Urothelium cell line (cell line): ENCODE measurements at places on chromosomes 4 and X.

DNA sequence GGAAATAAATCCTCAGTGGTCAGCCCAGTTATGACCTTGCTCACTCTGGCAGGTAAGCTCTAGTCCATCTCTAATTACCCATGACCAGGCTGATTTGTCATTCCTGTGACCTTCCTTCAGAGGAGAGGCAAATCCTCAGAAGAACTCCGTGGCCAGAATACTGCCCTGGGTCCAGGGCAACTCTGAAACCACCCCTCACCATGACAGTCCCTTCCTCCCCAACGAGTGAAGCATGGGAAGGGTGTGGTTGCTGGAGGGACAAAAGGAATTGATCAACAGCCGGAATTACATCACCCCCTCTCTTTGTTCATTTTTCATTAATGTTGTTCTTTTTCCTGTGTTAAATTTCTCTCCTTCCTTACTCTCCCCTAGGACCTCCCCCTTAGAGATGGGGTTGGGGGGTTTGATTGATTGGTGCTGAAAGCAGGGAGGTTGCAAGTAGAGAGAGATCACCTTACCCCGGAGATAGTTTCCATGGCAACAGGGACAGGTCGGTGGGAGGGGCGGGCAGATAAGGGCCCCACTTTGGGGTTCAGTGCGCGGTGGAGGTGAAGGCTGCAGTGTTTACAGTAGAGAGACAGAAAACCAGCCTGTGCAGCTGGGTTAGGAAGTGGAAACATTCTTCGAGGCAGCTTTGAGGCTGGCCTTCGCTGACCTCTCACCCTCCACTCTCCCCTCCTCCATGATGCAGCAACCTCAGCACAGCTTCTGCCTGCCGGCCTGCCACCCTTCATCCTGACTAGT, 647.4 kb downstream of the BCOR start:
- DNase-seq: no peak

DNA sequence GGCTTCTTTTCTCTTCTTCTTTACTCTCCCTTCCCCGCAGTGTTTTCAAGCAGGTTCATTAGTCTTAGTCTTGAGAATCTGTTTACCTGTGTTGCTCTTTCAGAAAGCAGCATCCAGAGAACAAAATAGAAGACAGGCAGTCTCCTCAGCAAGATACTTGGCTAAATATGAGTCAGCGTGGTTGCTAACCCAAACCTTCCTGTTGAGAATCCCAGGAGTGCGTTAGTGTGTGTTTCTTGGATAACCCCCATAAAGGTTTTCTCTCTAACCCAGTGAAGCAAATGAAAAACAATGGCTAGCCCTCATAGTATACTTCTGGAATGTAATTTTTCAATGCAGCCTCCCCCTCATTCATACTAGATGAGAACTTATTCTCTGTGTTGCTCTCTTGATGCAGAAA, 41.1 kb downstream of the BMPR1B start:
- no peak for DNase-seq

GRCh38 chrX:70446380-70447350, 2.0 kb downstream of the DLG3 start:
- no peak for DNase-seq

- DNase-seq: no peak
These were observed 43.5 kb downstream of the SRPX2 start for GRCh38 chrX:100687546-100687945.

GRCh38 chrX:41666251-41666650, 22.5 kb upstream of the GPR34 start:
- DNase-seq: no peak

DNA sequence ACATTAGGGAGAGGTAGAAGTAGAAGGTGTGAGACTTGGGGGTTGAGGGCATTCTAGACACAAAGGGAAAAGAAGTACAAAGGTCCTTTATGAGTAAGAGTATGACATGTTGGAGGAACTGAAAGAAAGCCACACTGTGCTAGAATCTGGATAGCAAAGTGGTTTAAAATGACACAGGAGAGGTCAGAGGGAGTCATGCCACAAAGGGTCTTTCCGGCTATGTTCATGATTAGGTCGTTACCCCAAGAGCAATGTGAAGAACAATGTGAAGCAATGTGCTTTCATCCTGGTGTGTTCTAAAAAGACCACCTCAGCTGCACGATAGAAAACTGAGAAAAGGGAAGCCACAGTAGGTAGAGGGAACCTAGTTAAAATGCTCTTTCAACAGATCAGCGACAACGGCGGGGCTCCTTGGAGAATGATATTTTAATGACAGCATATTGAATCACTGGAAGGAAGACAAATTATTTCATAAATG, 29.2 kb downstream of the SMIM14 start:
- DNase-seq: no peak

DNA sequence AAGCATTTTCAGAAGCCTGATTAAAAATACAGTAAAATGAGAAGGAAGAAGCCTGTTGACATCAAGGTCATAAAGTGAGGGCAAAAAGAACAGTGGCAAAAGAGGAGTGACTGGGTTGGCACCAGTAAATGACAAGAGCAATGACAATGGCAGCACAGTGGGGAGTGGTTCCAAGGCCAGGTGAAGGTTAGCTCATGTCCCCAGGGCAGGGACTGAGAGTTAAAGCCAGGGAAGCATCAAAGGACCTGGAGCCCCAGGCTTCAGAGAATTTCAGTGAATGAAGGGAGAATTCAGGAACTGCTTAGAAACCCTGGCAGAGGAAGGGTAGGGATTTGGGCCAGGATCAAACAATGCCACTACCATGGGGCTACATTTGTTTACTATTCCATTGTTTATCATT, 8.8 kb upstream of the PIGA start:
- no peak for DNase-seq

GRCh38 chr4:20020056-20020455, 231.6 kb upstream of the SLIT2 start:
- DNase-seq: no peak

DNA sequence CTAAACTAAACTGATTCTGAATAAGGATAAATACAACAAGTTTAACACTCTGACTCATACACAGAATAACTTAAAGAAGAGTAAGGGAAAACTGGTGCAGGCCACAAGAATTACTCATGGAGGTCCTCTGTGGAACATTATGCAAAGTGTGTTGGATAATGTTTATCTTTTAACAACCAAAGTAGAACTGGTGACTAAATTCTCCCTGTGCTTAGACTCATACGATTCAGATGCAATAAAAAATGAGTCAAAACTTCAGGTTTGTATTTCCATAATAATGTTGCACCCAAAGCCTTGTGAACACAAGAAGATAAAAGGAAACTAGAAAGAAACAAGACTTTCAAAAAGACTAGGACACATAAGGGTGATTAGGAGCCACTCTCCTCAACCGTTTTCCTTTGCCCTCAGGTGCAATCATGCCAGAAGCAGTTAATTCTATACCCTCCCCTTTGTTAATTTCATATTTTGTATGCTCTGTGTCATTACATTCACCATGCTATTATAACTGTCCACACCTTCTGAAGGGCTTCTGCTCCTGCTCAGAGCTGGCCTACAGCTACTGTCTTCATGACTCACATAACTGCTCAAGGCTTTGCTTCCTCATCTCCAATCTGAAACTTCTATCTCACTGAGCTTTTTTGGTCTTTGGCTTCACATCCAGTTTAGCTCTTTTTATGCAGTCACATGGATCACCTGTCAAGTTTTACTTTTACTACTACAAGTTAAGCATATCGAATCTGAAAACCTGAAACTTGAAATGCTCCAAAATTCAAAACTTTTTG, 60.2 kb downstream of the KCNIP4 start:
- peak; percentile 5 for DNase-seq

- no peak for DNase-seq
These were observed 42.0 kb upstream of the IGSF1 start for GRCh38 chrX:131331152-131331551.

DNA sequence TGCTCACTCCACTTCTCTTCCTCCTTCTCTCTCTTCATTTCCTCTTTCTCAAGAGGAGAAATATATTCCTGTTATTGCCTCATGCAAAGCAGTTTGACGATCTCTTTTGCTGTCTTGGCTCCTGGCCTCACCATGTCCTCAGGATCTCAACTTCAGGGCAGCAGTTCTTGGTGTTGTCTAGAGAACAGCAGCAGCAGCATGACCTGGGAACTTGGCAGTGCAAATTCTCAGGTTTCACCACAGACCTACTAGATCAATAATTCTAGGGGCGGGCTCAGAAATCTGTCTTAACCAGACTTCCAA, 193.4 kb upstream of the EDNRA start:
- no peak for DNase-seq

DNA sequence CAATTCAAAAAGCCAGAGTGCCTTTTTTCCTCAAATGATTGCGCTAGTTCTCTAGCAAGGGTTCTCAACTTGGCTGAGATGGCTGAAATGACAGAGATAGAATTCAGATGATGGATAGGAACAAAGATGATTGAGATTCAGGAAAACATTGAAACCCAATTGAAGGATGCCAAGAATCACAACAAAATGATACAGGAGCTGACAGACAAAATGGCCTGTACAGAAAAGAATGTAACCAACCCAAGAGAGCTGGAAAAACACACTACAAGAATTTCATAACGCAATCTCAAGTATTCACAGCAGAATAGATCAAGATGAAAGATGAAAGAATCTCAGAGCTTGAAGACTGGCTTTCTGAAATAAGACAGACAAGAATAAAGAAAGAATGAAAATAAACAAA, 51.7 kb upstream of the MMAA start:
- no peak for DNase-seq

GRCh38 chrX:130575831-130576389, 174.1 kb downstream of the RBMX2 start:
- DNase-seq: peak; percentile 7

DNA sequence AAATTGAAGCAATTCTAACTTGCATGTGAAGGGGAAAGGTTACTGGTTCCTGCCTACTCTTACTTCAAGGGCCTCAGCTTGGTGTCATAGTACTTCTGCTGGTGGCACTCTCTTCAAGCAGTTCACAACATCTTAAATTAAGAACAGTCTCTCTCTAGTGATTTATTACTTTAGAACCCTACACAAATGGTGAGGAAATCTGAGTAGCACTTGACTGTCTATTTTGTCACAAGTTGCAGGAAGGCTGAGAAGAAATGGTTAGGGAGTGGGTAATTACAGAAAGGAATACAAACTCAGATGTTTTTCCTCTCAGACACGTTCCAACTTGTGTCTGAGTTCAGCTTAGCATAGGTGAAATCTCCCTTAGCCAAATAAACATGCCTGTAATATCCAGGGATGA, 242.3 kb upstream of the GRIA3 start:
- DNase-seq: no peak

DNA sequence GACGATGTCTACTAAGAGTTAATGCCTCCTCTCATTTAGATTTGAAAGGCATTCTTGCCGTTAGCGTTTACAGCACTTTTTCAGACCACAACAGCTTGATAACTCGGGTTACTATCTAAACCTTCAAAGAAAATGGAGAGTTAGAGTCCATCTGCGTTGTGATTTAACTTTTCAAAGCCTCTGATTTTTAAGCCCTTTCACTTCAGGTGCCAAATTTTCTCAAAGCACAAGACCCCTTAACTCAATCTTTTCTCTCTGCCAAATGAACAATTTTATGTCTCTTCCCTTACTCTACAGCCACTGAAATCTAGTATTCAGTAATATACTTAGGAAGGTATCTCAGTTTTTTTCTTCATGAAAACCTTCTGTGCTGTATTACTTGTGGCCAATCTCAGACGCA, 310.5 kb downstream of the TENM3 start:
- DNase-seq: no peak

DNA sequence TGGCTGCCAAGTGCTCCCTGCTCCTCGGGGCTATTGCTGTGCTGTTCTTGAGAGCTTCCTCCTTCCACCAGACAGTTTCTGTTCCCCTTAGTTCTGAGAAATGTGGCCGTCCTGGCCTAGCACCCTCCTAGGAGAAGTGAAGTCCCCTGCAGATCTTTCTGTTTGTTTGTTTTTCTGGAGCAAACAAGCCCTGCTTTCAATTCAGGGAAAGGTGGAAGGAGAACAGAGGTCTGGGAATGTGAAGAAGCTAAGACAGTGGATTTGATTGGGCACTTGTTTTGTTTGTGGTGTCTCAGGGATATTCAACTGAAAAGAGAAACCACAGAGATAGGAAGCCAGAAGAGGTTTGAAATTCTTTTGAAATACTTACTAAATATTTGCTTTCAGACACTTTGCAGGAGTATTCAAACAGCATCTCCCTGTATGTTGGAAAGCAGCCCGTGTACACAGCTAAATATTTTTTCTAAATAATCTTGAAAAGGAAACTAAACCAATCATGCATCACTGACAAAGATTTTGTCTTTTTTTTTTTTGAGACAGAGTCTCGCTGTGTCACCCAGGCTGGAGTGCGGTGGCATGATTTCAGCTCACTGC, 36.5 kb upstream of the PPM1K start:
- DNase-seq: peak; percentile 19

GRCh38 chrX:131987252-131987651, 35.9 kb upstream of the STK26 start:
- DNase-seq: no peak

- no peak for DNase-seq
These were observed 76.5 kb upstream of the BCOR start for GRCh38 chrX:40174001-40174853.

DNA sequence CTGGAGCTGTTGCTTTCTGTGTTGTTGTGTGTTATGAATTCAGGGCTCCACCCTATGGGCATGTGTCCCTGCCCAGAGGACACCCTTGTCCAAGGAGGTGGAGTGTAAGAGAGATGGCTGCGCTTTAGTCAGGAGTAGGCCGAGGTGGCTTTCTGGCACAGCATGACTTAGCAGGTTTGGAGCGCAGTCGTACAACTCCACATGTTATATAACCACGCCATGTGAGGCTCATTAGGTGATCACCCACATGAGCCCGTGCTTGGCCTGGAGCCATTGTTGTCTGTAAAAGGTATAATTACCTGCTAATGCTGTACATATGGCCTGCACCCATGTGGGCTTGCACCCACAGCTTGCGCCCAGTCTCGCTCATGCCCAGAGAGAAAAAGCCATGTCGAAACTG, 15.8 kb upstream of the ANAPC4 start:
- no peak for DNase-seq

DNA sequence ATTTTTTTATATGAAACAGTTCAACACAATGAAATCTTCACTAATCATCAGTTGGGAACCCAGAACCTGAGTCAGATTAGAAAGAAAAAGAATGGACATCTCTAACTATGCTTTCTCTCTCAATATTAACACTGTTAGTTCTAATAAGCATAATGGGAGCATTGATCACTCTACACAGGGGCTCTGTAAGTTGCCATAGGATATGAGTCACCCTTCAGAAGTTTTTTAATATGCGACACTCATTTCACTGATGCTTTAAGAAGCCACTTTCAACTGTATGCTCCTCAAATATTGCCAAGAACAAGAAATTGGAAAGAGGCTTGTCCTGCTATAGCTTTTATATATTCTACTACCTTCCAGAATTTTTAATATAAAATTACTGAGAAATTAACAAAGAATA, 187.0 kb downstream of the AASDH start:
- peak; percentile 27 for DNase-seq

DNA sequence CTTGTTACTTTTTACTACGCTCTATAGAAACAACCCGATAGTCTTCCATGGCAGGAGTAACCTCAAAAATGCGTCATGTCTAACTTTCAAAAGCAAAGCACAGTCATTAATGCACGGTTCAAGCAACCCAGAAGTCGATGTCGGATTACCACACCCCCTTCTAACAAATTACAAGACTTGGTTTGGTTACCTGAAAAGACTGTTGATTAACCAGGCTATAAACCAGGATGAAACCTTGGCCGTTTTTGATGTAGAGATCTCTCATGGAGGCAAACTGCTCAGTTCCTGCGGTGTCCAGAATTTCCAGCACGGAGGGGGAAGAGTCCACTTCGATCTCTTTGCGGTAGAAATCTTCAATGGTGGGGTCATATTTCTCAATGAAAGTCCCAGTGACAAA, 2.4 kb downstream of the RAP2C start:
- DNase-seq: no peak

GRCh38 chrX:39196192-39197102, 395.2 kb downstream of the MID1IP1 start:
- peak; percentile 75 for DNase-seq
